Renal cortical epithelial cell (primary cell): ENCODE measurements at places on chromosomes 1 and 21. TPM values are rescaled to one million over a fixed set of nuclear protein-coding genes. Genes with fewer than 3 reads are reported as not detected.

The PRRX1 gene
- not detected in 2 replicates for total RNA-seq

GRCh38 chr1:100719490-100719889 lies at the start of gene VCAM1:
VCAM1 (plus strand) TSS chr1:100719742; CDS start chr1:100719861, 119 bp downstream.
- DNase-seq = peak; percentile 73

DNA sequence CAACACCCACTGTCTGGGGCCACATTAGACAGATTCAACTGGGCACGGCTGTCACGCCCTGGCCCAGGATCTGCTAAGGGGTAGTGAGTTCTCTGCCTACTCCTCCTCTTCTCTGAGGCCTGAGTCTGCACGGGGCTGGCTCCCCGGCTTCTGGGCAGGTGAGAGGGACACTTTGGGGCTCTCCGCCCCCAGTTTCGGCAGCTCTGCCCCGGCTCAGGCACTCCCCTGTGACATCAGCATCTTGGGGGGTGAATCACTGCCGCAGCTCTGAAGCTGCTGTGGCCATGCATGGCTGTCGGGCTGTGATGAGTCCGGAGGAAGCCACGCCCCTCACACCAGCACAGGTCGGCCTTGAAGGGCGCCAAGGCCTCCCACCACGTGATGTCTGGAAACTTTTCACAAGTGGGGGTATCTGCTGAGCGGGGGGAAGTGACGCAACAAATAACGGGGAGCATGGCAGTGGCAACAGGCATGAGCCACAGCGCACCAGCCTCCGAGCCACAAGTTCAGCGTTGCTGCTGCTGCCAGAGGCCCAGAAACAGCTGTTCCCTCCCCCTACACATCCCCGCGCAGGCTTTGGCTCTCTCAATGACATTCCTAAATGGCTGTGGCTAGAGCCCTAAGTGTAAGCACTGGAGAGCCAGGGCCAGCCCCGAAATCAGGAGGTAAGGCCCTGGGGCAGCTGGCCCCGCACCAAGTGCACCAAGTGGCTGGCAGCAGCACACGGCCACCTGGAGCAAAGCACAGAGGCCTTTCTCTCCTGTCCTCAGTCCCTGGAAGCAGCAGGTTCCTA lies 26.3 kb downstream of the ZBTB17 start:
- peak; percentile 95 for DNase-seq

- no peak for DNase-seq
Measured at GRCh38 chr1:15016001-15016400, 137.5 kb upstream of the TMEM51 start.

The CDC20 gene
- 2.1 and 42.5 TPM in 2 replicates for total RNA-seq

GRCh38 chr1:114718661-114719423 lies 2.3 kb upstream of the NRAS start:
- DNase-seq = peak; percentile 37

The KRTAP13-4 gene
- total RNA-seq = not detected in 2 replicates

The USP25 gene
- total RNA-seq = 41.7 and 91.4 TPM in 2 replicates

DNA sequence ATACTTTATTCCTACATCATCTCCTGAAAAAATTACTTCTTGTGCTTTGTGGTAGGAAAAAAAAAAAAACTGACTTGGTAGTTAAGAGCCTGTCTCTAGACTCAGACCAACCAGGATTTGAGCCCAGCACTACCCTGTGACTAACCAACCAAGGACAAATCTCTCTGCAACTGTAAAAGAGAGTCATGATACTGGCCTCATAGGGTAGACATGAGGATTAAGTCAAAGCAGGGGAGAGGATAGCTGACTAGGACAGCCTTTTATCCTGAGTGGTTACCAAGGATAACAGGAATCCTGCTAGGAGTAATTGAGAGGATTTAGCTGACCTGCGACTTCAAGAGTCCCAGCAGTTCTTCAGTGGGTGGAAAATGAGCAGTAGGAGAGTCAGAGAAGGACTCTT lies 112.8 kb downstream of the C1orf21 start:
- DNase-seq = no peak

GRCh38 chr1:90709535-90709934 lies 7.6 kb downstream of the BARHL2 start:
- DNase-seq = no peak

DNA sequence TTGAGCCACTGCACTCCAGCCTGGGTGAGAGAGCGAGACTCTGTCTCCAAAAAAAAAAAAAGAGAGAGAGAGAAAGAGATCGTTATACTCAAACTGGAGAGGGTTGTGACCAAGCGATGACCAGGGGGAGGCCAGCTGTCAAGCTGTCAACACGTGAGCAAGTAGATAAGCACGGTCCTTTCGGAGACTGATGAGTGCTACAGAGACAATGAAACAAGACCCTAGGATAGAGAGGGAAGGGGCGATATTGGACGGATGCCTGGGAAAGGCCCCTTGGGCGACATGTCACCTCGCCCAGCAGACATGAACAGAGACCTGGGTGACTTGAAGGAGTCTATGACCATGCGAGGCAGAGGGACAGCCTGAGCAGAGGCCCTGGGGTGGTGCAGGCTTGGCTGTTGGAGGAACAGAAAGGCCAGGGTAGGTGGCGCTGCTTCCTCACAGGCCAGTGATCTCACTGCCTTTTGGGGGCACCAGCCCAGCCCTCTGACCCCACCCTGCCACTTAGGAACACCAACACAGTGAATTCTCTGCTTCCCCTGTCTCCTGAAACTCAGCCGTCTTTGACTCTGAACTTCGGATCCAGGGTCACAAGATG lies 100.8 kb upstream of the IFFO2 start:
- no peak for DNase-seq

GRCh38 chr1:21590126-21590880 lies 78.9 kb downstream of the RAP1GAP start:
- DNase-seq = no peak

DNA sequence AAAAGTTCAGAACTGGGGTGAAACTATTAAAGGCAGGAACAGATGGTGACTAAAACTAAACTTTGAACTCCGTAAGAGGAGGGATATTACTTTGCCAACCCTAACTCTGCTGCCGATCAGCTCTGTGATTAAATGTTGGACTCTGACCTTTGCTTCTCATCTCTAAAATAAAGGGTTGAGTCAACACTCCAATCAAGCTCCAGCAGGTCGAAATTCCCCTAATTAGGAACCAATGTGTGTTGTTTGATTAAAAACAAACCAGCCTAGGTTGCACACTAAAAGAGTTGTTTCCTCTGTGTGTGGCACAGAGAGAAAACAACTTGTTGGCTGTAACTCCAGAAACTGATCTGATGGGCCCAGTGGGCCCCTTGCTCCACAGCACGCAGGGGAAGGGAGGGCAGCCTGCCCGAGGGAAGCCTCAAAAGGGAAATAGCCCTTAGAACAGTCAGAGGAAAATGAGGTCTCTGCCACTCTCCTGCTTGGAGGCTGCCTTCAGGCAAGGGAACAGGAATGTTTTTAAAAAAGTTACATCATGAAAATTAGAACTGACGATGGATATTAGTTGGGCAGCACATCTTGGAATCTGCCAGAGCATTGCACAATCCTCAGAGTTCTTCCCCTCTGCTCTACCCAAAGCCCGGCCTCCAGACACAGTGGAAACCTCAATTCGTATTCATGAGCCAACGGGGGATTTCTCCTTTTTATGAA lies 69.3 kb downstream of the KCTD3 start:
- DNase-seq = peak; percentile 60

DNA sequence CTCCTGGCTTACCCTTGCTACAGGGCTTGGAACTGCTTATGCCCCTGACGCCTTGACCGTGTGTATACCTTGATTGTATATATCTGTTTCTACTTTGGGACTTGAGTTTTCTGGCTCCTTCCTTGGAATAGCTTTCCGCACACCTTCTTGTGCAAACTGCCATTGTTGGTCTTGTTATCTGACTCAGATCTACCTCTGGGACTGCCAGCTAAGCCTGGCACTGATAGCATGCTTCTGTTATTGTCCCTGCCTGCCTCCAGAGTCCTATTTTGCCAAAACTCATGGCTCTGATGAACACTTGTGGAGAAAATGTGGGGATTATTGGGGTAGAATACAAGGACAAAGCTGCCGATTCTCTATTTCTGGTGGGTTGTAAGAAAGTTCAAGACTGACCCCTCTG lies 15.4 kb downstream of the FMOD start:
- DNase-seq = no peak

- DNase-seq = no peak
Measured at GRCh38 chr1:153730468-153730988, 2.7 kb downstream of the INTS3 start.

The LENEP gene
- 0.60 TPM in 1 of 2 replicates, not detected in the other for total RNA-seq

- DNase-seq = no peak
Measured at GRCh38 chr21:38436341-38436740, 61.9 kb downstream of the ERG start.

DNA sequence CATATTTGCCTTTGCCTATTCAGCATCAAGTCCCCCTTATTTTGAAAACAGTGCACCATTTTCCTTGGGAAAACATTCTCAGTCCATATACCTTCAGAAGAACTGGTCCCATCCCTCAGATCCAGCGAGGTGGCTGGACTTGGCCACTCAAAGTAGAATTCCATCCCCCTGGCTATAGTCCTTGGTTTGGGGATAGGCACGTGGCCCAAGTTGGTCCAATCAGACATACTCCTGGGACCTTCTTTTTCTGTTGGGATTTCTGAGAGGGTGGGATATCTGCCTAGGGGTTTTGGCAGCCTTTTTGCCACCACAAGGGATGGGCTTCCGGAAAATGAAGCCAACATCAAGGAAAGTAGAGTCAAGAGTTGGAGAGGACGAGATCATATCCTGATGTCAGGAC lies 10.7 kb upstream of the MATN1 start:
- no peak for DNase-seq

The CHD5 gene
- total RNA-seq = 1.2 TPM in 1 of 2 replicates, not detected in the other

DNA sequence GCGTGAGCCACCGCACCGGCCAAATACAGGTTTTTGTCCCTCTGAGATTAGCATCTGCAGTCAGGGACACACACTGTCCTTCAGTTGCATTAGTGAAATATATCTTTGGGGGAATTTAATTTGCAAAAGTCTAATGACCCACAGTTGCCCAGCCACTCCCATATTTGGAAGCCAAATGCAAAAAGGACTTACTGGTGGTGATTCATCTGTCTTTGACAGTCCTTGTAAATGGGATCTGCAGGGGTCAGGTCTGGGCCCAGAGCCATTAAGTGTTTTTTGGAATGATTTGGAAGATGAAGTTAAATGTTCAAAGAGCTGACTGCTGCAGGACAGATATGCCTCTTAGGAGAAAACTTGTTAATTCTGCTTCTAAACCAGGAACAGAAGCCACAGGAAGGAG lies 44.6 kb upstream of the DNASE2B start:
- DNase-seq = no peak

The IVL gene
- total RNA-seq = 0.15 and 2.4 TPM in 2 replicates

The AQP10 gene
- total RNA-seq = not detected in 2 replicates

GRCh38 chr1:94654459-94654858 lies 112.9 kb upstream of the F3 start:
- no peak for DNase-seq

The HMCN1 gene
- total RNA-seq = 0.17 and 57.9 TPM in 2 replicates

The ELF3 gene
- total RNA-seq = 277 and 307 TPM in 2 replicates

DNA sequence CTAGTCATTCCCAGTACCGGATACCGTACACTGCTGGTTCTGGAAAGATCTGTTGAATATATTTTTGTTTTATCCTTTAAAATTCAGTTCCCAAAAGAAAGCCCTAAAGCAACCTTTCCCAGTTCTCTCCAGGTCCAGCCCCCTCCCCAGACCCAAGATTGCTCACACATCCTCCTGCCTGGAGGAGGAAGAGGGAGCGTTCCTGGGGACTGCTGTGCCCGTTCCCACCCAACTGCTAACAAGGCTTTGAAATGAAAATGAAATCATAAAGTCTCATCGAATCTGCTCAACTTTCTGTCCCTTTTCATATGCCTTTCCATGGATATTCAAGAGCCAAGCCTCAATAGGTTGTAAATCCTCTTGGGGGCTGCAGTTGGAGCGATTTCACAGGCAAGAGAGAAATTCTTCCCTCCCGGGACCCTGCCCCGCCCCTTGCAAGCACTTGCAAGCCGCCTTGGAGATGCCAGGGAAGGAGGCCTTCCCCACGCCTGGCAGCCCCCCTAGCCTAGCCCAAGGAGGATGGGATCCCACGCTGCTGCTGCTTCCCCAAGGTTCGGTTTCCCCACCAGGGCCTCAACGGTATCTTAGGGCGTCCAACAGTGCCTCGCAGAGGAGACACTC lies 113.2 kb upstream of the CACHD1 start:
- DNase-seq = no peak

GRCh38 chr1:178011465-178011828 lies 41.6 kb upstream of the SEC16B start:
- DNase-seq = peak; percentile 86

DNA sequence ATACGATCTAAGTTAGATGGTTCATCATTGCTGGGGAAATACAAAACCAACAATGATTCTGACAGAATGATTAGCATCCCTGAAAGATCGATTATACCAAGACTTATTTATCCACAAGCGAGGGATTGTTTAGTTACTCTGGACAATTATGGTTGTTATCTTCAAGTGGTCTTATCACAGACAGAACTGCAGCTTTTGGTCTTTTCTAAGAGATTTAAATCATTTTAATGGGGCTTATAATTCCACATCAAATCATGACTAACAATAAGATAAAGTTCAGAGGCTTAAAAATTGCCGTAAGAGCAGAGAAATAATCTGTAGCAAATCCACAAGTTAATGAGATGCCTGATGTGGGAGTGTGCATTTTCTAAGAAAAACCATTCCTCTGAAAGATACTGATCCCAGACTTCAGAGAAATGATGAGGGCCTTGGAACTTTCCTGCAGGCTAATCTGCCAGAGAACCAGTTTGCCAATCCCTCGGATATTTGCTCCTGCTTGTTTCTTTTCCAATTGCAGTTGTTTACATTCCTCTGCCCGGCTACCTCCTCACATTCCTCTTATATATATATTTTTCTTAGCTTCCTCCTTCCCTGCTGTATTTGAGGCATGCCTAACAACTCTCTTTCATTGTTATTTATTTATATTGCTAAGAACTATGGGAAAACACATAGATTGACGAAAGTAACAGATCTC lies 134.8 kb downstream of the BACH1 start:
- DNase-seq = no peak

DNA sequence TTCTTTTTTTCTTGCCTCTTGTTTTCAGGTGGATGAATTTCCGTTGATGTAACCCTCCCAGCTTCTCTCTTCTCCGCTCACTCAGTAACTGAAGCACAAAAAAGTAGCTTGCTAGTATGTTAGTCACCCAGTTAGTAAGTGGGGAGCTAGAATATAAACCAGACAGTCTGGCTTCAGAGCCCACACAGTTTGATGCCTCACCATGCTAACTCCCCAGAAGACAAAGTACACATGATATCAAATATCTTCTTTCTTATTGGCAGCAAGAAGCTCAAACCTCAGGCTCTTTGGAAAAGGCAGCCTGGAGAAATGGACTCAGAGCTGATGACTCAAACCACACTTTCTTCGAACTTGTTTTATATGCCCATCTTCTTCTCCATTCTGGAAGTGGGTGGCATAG lies 187.5 kb upstream of the PLXNA2 start:
- peak; percentile 77 for DNase-seq

The PADI1 gene
- total RNA-seq = 1.5 and 26.0 TPM in 2 replicates

The IGSF3 gene
- total RNA-seq = 47.9 and 84.4 TPM in 2 replicates

The FCRL3 gene
- not detected in 2 replicates for total RNA-seq

GRCh38 chr1:112893288-112894009 lies 62.5 kb downstream of the SLC16A1 start:
- DNase-seq = no peak

DNA sequence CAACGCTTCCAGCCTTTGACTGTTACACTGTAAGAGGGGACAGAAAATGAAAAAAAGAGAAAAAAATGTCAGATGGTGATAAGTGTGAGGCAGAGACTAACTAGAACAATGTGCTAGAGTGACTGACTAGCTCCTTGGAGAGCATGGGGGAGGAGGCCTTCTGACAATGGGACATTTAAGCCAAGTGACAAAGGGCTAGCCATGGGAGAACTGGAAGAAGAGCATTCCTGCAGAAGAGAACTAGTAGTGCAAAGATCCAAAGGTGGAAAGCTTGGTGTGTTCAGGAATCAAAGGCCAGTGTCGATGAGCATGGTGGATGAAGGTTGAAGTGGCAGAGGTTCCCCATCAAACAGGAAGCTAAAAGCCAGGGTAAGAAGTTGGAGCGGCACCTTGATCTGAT lies 25.8 kb downstream of the STYXL2 start:
- no peak for DNase-seq

The LAMB3 gene
- total RNA-seq = 108 and 433 TPM in 2 replicates
